ENCODE measurements at places on chromosomes 1 and 21.

- H3K4me3 ChIP-seq = peak overlapping the region; percentile 93
- H3K4me1 ChIP-seq = peaks cover 64% of the 10 kb centered on the region
- DNase-seq = no peak
- no peaks in the 10 kb centered on the region for H3K27me3 ChIP-seq
Observed at GRCh38 chr1:153534925-153535241, 908 bp downstream of the S100A6 start.

DNA sequence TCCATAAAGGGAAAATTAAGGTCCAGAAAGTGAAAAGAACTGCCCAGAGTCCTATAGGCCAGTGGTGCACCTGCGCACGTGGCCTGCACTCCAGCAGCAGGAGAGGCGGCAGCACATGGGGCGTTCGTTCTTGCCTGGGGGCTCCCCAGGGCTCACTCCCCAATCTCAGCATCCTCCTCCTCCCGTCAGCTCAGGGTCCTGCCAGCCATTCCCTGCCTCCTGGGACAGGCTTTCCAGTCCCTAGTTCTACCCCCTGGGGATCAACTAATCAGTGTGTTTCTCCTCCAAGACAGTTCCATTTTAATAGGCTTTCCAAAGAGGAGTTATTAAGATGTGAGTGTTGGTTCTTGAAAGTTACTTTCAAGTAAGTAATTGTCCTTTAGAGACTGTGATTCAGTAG is 1.2 kb upstream of the A3GALT2 start:
- H3K27ac ChIP-seq = no peak overlapping the region
- peaks cover 7% of the 10 kb centered on the region for H3K36me3 ChIP-seq
- H3K4me3 ChIP-seq = no peak overlapping the region
- no peaks in the 10 kb centered on the region for H3K27me3 ChIP-seq

- H3K27ac ChIP-seq = no peak overlapping the region
- H3K4me1 ChIP-seq = no peaks in the 10 kb centered on the region
- H3K27me3 ChIP-seq = no peaks in the 10 kb centered on the region
- H3K36me3 ChIP-seq = no peaks in the 10 kb centered on the region
- no peak overlapping the region for H3K4me3 ChIP-seq
Observed at GRCh38 chr21:27366646-27367235, 399.9 kb upstream of the ADAMTS5 start.

DNA sequence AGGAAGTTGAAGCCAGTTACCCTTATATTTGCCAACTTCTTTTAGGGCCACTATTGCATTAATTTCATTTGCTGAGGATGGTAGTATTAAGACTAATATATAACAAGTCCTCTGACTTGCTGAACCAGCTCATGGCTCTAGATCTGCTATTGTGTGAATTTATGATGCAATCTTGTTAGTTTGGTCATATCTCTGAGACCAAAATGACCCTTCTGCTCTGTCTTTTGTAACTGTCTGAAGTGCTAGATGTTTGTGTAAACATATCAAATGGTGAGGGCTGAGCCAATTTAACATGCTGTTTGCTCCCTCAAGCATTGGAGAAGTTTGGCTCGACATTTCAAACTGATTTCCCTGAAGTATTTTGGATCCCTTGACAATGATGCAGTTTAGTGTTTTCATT is 106.9 kb upstream of the PTGFR start:
- H3K27me3 ChIP-seq = no peaks in the 10 kb centered on the region
- no peaks in the 10 kb centered on the region for H3K4me1 ChIP-seq
- no peak for DNase-seq

DNA sequence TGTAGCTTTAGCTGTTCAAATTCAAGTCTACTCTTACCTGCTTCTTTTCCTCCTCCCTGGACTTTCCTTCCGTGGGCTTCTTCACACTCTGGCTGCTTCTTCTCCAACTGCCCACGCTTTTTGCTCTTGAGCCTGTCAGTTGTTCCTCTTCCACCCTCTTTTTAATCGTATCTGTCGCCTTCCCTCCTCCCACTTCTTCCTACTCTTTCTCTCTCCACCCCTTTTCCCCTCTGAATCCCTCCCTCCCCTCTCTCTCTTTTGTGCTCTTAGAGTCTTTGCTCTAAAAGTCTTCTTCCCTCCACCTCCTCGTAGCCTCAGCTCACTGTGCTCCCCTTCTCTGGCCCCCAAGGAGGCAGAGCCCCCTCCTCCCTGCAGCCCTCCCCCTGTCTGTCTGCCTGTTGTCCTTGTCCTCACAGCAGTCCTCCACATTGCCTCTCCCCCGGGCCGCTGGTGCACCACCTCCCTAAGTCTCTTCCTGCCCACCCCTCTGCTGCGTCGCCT is 12.9 kb upstream of the GJA5 start:
- H3K4me1 ChIP-seq = peaks cover 3% of the 10 kb centered on the region
- H3K27ac ChIP-seq = no peak overlapping the region
- H3K4me3 ChIP-seq = no peak overlapping the region
- no peaks in the 10 kb centered on the region for H3K36me3 ChIP-seq
- H3K27me3 ChIP-seq = peaks cover 37% of the 10 kb centered on the region

DNA sequence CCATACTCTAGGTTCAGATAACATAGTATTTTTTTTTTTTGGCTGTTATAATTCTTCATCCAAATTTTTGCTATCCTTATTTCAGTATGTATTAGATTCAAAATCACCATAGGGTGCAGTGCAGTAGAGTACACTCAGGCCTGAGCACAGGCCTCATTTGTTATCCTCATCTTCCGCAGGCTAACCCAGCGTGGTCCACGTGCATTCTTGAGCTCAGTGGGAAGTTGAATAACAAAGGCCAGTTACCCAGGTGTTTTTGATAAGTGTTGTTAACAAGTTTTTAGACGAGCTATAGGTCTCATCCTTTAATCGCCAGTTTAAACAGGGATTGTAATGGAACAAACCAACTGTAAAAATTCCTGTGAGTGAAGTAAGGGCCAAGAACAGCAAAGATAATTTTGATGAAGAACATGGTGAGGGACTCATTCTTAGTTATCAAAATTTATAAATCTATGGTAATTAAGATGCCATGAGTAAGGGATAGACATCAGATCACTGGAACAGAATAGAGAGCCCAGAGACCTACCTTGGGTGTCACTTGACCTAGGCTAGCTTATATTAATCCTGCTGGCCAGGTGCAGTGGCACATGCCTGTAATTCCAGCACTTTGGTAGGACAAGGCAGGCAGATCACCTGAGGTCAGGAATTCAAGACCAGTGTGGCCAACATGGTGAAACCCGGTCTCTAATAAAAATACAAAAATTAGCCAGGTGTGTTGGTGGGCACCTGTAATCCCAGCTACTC is 22.0 kb downstream of the FLVCR1 start:
- peaks cover 3% of the 10 kb centered on the region for H3K4me1 ChIP-seq
- H3K36me3 ChIP-seq = peaks cover 19% of the 10 kb centered on the region
- no peak for DNase-seq

GRCh38 chr21:38506661-38507281 is 8.5 kb upstream of the ERG start:
- peaks cover 16% of the 10 kb centered on the region for H3K4me1 ChIP-seq
- H3K27ac ChIP-seq = no peak overlapping the region
- peak overlapping the region; percentile 13 for H3K4me3 ChIP-seq
- H3K36me3 ChIP-seq = no peaks in the 10 kb centered on the region
- DNase-seq = no peak
- peaks cover 14% of the 10 kb centered on the region for H3K27me3 ChIP-seq

DNA sequence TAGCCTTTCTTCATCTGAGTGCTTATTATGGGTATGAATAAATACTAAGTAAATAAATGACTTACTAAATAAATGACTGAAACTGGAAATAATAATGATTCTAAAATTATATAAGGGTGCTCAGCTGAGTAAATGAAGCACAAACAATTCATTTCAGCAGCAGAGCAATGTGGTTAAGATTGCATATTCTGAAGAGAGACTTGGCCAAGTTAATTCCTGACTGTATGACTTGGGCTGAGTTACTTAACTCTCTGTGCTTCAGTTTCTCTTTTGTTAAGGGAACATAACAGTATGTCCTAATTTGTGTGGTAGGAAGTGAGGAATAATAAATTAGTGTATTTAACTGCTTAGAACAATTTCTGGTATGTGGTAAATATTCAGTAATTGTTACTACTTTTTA is 19.1 kb downstream of the AGL start:
- no peak overlapping the region for H3K27ac ChIP-seq
- no peaks in the 10 kb centered on the region for H3K27me3 ChIP-seq
- no peak overlapping the region for H3K4me3 ChIP-seq
- peaks cover 3% of the 10 kb centered on the region for H3K36me3 ChIP-seq
- H3K4me1 ChIP-seq = no peaks in the 10 kb centered on the region

DNA sequence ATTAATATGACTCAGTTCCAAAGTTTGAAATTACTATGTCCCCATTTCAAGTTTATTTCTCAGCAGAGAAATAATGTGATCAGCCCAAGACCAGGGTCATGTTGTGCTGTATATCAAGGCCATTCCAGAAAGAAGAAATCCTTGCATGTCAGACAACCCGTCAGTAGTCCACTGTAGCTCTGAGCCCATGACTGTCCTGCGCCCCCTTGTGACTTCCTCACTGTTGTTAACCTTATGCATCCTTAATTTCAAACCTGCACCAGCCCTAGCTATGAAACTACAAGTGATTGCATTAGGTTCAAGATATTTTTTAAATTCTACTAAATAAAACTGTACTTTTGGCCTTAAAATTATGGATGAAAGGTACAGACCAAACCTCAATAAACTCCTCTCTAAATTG is 133.0 kb downstream of the LRRC7 start:
- H3K36me3 ChIP-seq = no peaks in the 10 kb centered on the region
- H3K4me1 ChIP-seq = no peaks in the 10 kb centered on the region
- no peaks in the 10 kb centered on the region for H3K27me3 ChIP-seq
- H3K27ac ChIP-seq = no peak overlapping the region
- no peak for DNase-seq

DNA sequence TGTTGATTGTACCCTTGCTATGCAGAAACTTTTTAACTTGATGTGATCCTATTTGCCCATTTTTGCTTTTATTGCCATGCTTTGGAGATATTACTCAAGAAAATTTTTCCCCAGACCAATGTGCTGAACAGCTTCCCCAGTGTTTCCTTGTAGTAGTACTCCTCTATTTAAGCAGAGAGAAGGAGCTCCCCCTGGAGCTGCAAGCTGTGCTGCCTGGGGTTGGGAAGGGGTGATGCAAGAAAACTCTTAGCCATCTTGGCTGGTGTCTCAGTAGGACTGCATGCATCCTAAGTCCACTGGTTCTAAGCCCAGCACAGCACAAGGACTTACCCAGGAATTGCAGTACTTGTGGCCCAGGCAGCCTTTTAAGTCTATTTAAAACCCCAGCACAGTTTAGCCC is 121.6 kb downstream of the NTMT2 start:
- no peaks in the 10 kb centered on the region for H3K4me1 ChIP-seq
- no peaks in the 10 kb centered on the region for H3K36me3 ChIP-seq
- H3K4me3 ChIP-seq = no peak overlapping the region

DNA sequence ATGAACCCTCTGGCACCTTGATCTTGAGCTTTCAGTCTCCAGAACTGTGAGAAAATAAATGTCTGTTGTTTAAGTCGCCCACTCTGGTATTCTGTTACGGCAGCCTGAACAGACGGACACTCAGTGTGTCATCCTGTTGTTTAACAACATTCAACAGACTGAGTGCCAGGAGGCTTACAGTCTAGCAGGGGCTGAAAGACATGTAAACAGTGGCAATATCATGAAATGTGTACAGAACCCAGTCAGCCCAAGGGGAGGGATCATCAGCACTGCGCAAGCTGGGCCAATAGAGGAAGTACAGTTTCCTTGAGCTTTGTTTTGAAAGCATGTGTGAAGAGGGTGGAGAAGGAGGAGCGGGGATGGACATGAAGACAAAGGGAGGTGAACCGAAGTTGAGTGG is 13.6 kb downstream of the DIP2A start:
- H3K36me3 ChIP-seq = peaks cover 5% of the 10 kb centered on the region
- H3K27ac ChIP-seq = peak overlapping the region; percentile 74
- H3K4me3 ChIP-seq = peak overlapping the region; percentile 18
- H3K4me1 ChIP-seq = peaks cover 43% of the 10 kb centered on the region

- H3K27ac ChIP-seq = no peak overlapping the region
- H3K4me1 ChIP-seq = no peaks in the 10 kb centered on the region
- H3K4me3 ChIP-seq = no peak overlapping the region
- DNase-seq = peak; percentile 73
- peaks cover 24% of the 10 kb centered on the region for H3K27me3 ChIP-seq
- H3K36me3 ChIP-seq = no peaks in the 10 kb centered on the region
Observed at GRCh38 chr1:34681480-34682451, 73.1 kb upstream of the GJB5 start.

DNA sequence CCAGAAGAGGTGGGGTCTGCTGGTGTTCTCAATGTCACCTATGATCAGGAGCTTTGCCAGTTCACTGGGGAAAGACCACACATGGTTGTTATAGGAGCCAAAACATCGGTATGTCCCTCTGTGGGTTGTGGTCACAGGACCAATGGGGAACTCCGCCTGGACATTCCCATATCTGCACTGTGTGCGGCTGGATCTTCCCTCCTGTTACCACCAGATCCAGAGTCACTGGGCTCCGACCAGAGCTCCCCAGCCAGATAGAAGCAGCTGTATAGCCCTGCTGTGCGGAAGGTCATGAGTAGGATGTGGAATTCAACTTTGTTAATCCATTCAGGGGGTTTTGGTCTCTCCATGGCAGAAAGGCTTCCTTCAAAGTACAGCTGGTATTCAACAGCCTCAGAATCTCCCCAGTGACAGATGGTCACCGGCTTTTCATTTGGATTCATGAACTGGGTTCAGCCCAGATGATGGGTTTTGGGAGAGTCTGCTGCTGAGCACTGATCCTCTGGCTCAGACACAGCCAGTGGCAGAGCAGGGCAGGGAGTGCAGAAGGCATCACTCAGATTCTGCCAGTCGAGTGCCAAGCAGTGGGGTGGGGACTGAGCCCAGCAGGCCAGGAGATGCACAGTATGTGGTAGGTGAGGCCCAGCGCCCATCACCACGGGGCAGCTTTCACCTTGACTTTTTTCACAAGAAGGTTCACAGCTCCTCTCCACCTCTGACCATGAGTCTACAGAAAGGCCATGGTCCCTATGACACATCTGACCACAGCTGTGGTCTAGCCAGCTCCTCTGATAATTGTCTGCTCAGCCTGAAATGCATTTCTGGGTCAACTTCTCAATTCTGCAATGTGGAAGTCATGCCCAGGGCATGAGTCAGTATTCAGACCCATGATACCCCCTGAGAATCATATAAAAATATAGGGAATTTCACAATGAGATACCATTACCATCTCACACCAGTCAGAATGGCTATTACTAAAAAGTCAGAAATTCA is 2.9 kb upstream of the SHCBP1L start:
- H3K4me1 ChIP-seq = no peaks in the 10 kb centered on the region
- no peaks in the 10 kb centered on the region for H3K36me3 ChIP-seq
- DNase-seq = no peak
- peaks cover 8% of the 10 kb centered on the region for H3K27me3 ChIP-seq
- H3K27ac ChIP-seq = no peak overlapping the region

GRCh38 chr1:175622362-175622761 is 121.0 kb downstream of the TNR start:
- H3K4me3 ChIP-seq = no peak overlapping the region
- peaks cover 19% of the 10 kb centered on the region for H3K27me3 ChIP-seq
- H3K4me1 ChIP-seq = peaks cover 6% of the 10 kb centered on the region
- no peak for DNase-seq

GRCh38 chr1:106968644-106969043 is 87.8 kb upstream of the PRMT6 start:
- H3K36me3 ChIP-seq = no peaks in the 10 kb centered on the region
- H3K4me1 ChIP-seq = no peaks in the 10 kb centered on the region
- no peaks in the 10 kb centered on the region for H3K27me3 ChIP-seq
- no peak overlapping the region for H3K27ac ChIP-seq
